ENCODE measurements at places on chromosomes 16 and 17.
A peak's percentile ranks its signal among the peaks of the same experiment; 100 is the strongest.

GRCh38 chr17:41540921-41541625 is 13.0 kb upstream of the KRT19 start:
- no peak for DNase-seq

DNA sequence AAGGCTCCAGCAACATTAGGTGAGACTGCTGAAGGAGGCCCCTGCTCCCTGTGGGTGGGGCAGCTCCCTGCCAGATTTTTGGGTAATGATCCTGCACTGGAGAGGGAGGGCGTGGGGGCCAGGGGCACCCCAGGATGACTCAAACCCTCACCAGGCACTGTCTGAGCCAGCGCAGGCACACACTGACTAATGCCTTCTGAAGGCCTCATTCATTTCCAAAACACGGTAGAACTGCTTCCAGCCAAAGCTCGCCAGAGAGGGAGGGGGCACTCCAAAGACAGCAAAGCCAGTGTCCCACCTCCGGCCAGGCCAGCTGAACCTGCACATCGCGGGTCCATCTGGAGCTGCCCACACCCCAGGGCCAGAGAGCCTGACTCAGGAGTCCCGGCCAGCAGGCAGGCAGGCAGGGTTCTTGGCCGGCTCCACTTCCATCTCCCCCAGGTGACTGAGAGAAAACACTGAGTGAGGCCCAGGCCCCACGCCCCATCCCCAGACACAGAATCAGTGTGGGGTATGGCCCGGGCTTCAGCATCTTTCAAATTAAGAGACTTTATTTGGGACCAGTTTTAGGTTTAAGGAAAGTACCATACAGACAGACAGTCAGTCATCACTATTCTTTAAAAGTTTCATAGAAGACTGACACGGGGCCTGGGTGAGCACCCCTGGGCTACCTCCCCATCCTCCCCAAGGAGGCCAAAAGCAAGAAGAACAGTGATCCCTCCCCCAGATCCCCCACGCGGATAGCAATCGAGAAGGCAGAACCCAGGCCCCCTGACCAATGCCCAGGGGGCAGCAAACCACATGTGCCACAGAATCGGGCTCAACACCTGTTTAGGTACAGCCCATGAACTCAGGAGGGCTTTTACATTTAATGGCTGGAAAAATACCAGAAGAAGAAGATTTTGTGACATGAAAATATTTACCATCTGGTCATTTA is 2.3 kb downstream of the PIEZO1 start:
- DNase-seq, result peak; percentile 81

DNA sequence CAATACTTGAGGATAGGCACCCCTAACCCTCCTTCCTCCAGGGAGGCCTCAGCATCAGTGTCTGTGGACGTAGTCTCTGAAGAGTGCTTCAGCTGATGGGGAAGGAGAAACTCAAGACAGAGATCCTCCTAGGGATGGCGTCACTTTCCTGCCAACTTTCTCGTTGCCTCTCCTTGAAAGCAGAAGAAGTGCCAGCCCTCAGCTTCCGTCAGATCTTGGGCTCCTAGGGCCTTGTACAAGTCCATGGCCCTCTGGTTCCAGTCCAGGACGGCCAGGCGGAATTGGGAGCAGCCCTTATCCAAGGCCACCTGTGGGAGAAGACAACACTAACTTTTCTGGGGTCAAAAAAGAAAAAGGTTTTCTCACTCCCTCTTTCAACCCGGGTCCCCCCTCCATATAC is 1.3 kb downstream of the SAT2 start:
- no peak for DNase-seq

DNA sequence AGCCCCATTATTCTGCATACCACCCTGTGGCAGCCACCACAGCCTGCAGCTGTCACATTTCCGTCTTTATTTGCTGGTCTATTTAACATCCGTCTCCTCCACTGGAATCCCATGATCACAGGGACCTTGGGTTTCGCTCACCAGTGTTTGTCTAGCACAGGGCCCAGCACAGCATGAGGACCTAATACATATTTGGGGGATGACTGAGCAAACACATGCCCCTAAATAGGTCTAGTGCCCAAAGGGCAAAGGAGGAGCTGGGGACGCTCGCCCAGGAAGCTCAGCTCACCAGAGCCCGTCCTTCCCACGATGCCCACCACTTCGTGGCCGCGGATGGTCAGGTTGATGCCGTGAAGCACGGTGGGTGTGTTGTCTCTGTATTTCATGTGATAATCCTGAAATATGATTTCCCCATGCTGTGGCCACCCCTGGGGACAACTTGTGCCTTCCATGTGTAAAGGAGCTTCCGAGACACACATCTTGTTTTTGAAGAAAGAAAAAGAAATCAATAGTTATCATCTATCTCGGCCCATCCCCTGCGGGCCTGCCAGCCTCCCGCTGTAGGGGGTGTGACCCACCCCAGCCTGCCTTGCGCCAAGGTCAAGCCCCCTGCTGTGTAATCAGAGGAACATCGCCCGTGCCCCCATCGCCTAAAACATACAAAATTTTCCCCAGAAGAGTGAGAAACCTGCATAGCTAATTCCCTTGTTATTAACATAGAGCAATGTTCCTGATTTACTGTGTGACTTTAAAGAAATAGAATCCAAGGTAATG is 21.0 kb upstream of the ABCC12 start:
- DNase-seq, result no peak

GRCh38 chr17:15213381-15214087 is 51.6 kb downstream of the PMP22 start:
- no peak for DNase-seq

DNA sequence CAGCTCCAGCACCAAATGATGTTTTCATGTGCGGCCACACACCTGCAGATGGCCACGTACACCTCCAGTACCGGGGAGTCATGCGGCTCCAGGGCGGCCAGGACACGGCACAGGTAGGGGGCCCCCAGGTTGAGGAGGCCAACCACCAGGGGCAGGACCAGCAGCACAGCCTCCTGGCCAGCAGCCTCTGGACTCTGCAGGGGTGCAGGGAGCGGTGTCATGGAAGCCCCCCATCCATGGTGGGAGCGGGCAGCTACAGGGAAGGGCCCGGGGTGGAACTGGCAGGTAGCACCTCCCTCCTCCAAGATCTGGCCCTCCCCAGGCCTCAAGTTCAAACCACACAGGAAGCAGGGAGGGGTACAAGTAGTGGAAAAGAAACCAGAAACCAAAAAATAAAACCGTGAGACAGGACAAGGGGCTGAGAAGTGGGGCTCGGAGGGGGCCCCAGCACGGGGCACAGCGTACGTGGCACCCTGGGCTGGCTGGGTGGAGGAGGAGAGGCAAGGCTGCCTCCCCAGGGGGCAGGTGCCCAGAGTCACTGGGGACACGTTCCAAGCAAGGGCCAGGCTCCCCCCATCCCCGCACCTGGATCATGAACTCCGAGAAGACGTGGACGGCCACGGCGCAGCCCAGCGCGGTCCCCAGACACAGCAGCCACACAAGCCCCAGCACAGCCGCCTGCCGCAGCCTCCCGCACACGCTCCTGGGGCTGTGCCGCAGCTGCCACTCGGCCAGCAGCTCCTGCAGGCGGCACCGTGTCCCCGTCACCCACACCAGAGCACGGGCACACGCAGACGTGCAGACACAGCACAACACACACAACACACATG is 7.4 kb downstream of the TMC6 start:
- DNase-seq, result peak; percentile 37

DNA sequence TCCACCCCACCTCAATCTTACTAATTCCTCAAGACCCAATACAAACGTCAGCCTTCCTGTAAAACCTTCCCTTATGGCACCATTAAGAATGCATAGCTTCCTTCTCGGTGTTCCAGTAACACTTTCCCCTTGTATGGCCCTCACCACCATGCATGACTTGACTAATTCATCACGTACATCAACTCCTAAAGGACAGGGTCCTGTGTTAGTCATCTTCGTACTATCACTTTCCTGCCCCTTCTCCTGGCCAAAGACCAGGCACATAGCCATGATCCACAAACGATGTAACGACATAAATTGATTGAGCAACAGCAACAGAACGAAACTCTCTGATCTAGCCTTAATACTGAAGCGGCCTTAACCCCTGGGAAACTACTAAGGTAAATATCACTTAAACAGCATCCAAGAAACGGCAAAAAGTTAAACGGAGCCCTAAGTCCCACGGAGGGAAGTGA is 612 bp downstream of the PSMD12 start:
- peak; percentile 36 for DNase-seq

DNA sequence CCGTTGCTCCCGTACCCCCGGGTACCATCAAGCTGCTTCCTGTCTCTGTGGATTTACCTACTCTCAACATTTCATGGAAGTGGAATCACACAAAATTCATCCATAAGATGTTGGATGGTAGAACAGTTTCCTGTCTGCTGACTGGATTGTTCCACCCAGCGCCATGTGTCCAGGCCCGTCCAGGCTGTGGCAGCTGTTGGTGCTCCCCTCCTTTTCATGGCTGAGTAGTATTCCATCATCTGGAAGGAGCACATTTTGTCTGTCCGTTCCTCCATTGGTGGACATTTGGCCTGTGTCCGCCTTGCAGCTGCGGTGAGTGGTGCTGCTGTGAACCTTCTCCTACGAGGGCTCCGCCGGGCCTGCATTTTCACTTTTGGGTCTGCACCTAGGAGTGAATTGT is 18.4 kb downstream of the TSC2 start:
- DNase-seq, result no peak

- DNase-seq, result no peak
Observed at GRCh38 chr17:9833922-9834321, 8.2 kb downstream of the GLP2R start.

GRCh38 chr17:45368651-45369050 is 51.8 kb upstream of the MAP3K14 start:
- DNase-seq, result no peak

GRCh38 chr17:81828656-81829055 is 4.4 kb downstream of the MCRIP1 start:
- no peak for DNase-seq

- no peak for DNase-seq
Observed at GRCh38 chr17:68103148-68103547, 67.6 kb downstream of the KPNA2 start.

DNA sequence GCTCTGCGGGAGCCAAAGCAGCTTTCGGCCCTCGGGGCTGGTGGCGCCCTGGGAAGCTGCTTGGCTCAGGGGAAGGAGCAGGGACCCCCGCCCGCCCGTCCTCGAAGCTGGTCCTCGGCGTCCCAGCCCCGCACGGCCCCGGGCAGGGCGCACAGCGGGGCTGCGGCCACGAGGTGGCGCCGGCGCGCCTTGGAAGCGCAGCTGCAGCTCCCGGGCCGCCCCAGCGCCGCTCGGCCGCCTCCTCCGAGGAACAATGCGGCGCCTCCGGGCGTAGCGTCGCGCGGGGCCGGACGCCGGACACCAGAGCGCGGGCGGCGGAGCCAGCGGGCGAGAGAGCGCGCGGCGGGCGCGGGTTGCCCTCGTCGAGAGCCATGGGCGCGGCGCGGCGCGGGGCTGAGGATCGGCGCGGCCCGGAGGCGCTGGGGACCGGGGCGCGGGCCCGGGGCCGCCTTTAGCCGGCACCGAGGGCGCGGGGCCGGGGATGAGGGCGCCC is at the start of gene MGAT5B:
Gene MGAT5B, plus strand, starts transcription at position 229 of the 493 bp plus-strand sequence. CDS start 626 bp downstream, outside the sequence.
- DNase-seq, result peak; percentile 78

DNA sequence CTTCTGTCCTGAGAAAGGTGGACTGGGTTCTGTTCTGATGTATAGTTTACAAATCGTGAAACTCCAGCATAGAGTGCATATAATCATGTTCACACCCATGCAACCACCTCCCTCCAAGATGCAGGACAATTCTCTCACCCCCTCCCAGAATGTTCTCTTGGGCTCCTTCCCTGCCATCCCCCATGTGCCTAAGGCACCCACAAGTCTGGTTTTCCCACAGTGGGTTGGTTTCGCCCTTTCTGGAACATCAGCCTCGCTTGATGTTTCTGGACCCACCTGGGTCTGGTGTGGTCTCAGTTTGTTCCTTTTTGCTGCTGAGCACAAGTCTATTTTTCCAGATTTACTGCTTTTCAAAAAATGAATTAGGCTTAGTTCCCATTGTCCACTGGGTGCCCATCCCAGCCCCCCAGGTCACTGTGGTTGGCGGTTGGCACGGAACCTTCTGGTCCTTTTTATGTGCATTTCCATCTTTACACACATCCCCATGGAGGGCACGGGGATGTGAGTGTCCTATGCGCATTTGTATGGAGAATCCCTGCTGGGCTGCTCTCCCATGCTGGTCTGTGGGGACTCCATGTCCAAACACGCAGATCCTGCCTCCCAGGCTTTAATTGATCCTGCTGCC is 19.0 kb downstream of the MAP2K3 start:
- no peak for DNase-seq

DNA sequence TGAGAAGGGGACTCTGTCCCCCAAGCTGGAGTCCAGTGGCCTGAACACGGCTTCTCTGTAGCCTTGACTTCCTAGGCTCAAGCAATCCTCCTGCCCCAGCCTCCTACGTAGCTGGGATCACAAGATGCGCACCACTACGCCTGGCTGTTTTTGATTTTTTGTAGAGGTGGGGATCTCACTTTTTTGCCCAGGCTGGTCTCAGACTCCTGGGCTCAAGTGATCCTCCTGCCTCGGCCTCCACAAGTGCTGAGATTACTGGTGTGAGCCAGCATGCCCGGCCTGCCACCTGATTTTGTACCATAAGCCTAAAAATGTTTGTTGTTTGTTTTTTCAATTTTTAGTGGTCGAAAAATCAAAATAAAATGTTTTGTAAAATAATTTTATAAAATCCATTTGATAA is 19.2 kb downstream of the PAFAH1B1 start:
- DNase-seq, result no peak

DNA sequence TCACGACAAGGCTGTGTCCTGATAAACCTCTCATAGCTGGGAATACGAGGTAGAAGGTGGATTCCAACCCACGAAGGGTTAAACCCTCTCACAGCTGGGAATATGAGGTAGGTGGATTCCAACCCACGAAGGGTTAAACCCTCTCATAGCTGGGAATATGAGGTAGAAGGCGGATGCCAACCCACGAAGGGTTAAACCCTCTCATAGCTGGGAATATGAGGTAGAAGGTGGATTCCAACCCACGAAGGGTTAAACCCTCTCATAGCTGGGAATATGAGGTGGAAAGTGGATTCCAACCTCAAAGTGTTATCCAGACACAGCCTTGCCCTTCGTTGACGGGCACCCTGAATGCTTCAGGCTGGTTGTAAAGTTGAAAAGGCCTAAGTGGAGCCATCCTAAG is 31.0 kb downstream of the AXIN1 start:
- DNase-seq, result no peak

- no peak for DNase-seq
Observed at GRCh38 chr17:43662413-43663141, 855 bp upstream of the MEOX1 start.

GRCh38 chr17:21042458-21043295 is at the start of gene USP22:
Gene USP22, minus strand, starts transcription at chr17:21043011. Its CDS starts 176 bp downstream, at chr17:21042835.
- DNase-seq, result peak; percentile 92

GRCh38 chr17:55426851-55427586 is 5.4 kb upstream of the MMD start:
- no peak for DNase-seq

All from activated naive CD4-positive, alpha-beta T cell treated with anti-CD3 and anti-CD28 coated beads, Interleukin-2, amount 50 U/mL, for 72 hours (primary cell).